ENCODE measurements at places on chromosomes 16 and 17.

GRCh38 chr16:66578651-66579531 lies at the start of gene CMTM2:
Gene CMTM2 (plus strand): TSS chr16:66579463. CDS start chr16:66579608, 145 bp downstream.
- peak; percentile 24 for DNase-seq

GRCh38 chr16:10078541-10078949 lies 103.7 kb downstream of the GRIN2A start:
- no peak for DNase-seq

GRCh38 chr16:11168386-11169051 lies 87.5 kb downstream of the SOCS1 start:
- no peak for DNase-seq

- DNase-seq = no peak
Observed at GRCh38 chr17:5630434-5630833, 46.1 kb upstream of the NLRP1 start.

- DNase-seq = peak; percentile 75
Observed at GRCh38 chr17:63946440-63947363, 14.6 kb upstream of the CD79B start.

DNA sequence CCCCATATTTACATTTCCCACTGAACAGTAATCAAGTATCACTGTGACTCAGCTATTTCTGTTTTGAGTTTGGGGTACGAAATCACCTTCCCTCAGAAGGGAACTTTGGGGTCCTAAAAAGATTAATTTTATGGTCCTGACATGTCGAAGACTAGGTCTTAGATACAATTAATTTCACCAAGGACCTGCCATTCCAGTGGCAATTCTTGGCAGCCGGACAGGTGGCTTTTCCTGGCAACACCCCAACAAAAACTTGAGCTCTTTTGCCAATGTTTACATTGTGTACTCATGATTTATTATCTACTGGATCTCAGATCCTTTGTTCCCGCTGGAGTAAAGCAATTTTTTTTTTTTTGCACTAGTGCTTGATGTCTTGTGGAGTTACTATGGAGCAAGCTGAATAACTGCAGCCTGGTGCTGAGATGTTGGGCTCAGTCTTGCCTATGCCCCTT lies 14.4 kb downstream of the SLFN5 start:
- DNase-seq = no peak

GRCh38 chr17:69864462-69864861 lies 210.6 kb upstream of the KCNJ16 start:
- no peak for DNase-seq

DNA sequence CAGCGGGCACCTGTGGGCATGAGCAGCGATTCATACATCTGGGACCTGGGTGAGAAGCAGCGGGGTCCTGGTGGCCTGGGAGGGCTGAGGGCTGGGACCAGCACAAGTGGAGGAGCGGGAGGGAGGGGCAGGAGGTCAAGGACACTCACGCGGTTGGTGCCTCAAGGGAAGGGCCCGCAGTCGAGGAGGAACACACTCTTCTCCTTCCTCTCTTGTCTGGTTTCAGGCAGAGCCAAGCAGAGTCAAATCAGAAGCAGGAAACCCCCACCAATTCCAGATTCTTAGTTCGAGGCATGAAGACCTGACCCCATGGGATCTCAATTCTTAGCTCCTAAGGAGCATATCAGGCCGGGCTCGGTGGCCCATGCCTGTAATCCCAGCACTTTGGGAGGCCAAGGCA lies 15.7 kb downstream of the DNAI2 start:
- no peak for DNase-seq

GRCh38 chr17:17737961-17738894 lies 57.0 kb downstream of the RAI1 start:
- no peak for DNase-seq

GRCh38 chr17:7293816-7294613 lies 424 bp downstream of the YBX2 start:
- DNase-seq = peak; percentile 49

DNA sequence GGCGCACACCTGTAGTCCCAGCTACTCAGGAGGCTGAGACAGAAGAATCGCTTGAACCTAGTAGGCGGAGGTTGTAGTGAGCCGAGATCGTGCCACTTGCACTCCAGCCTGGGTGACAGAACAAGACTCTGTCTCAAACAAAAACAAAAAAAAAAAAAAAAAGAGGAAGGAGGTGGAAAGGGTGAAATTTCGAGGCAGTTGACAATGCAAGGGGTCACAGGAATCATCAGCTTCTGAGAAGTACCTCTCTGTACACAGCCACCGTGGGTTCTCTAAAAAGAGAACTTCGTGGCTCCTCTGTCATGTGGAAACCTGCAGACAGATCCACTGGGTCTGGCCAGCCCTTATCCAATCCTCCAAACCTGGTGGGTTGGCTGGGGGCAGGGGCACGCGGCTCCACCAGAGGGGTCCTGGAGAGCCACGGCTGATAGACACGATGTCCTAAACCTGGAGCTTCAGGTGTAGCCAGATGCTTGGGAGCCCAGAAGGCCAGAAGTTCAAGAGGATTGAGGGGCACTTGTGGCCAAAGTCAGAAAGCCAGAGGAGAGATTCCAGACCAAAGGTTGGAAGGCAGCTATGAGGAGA lies 540 bp upstream of the CD300LF start:
- no peak for DNase-seq

DNA sequence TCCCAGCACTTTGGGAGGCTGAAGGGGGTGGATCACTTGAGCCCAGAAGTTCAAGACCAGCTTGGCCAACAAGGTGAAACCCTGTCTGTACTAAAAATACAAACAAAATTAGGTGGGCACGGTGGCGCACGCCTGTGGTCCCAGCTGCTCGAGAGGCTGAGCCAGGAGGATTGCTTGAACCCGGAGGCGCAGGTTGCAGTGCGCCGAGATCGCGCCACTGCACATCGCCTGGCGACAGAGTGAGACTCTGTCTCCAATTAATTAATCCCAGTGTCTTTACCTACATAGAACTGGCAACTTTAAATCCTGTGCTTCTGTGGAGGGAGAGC lies 1.5 kb upstream of the ELOB start:
- no peak for DNase-seq

- DNase-seq = no peak
Observed at GRCh38 chr16:21161211-21161610, 2.7 kb downstream of the LDAF1 start.

GRCh38 chr17:43790311-43790940 lies 10.2 kb downstream of the CFAP97D1 start:
- no peak for DNase-seq

- DNase-seq = no peak
Observed at GRCh38 chr17:75568412-75569255, 19.0 kb upstream of the MYO15B start.

- no peak for DNase-seq
Observed at GRCh38 chr16:13379266-13379665, 477.9 kb downstream of the SHISA9 start.

GRCh38 chr17:82798752-82799151 lies 41.1 kb downstream of the ZNF750 start:
- DNase-seq = no peak

GRCh38 chr16:57107321-57107922 lies 15.0 kb downstream of the CPNE2 start:
- DNase-seq = no peak

- no peak for DNase-seq
Observed at GRCh38 chr16:75928295-75928694, 202.0 kb upstream of the CPHXL start.

GRCh38 chr17:49687878-49688491 lies 10.1 kb upstream of the SPOP start:
- DNase-seq = no peak

DNA sequence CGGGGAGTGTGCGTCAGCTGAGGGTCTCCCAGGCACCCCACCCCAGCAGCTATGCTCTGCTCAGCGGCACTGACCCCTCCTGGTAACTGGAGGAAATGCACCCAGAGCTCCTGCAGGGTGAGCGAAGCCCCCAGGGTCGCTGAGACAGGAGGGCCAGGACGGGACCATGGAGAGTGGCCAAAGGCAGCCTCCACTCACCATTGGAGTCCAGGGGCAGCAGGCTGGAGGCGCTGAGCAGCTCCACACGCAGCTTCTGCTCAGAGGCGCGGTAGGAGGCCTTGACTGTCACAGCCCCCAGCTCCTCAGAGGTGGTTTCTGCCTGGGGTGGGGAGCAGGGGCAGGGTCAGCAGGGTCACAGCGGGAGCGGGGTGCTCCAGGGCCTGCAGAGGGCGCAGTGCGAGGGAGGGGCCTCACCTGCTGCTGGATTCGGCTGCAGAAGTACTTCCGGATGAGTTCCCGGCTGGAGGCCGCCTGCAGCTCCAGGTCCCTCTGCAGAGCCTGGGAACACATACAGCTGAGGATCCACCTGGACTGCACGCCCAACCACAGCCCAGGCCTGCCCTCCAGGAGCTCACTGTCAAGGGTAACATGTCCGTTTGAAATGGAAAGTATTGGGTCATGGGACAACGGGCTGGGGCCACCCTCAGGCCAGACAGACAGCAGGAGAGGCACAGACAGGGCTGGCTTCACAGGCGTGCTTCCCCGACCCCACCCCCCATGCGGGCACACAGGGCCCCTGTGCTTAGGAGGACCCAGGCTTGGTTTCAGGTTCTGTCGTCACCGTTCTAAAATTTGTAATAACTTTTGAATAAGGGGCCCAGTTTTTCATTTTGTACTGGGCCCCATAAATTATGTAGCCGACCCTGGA lies 13.8 kb downstream of the UNC13D start:
- peak; percentile 55 for DNase-seq

- DNase-seq = no peak
Observed at GRCh38 chr16:51355195-51355594, 204.1 kb upstream of the SALL1 start.

DNA sequence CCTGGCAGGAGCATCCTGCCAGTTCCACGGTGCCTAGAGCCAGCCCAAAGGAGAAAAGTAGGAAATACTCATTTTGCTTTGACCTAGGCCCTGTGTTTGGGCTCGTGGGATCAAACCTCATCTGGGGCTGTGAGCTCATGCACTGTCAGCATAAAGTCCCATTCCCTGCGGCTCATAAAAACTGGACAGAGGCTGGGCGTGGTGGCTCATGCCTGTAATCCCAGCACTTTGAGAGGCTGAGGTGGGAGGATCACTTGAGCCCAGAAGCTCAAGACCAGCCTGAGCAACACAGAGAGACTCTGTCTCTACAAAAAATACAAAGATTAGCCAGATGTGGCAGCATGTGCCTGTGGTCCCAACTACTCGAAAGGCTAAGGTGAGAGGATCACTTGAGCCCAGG lies 17.9 kb downstream of the ATP6V0D1 start:
- DNase-seq = no peak

DNA sequence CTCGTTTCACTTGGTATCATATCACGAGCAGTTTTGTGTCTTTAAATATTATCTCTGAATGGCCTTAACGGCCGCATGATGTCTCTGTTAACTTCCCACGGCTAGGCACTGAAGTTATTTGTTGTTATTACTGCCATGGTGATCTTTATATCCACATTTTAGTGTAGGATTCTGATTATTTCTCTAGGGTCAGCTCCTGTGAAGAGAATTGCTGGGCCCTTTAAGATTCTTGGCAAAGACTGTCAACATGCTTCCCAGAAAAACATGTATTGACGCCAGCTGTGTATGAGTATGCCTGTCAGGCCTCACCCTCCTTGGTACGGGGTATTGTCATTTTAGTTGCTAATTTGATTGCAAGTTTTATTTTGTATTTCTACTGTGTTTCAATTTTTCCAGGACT lies 263.5 kb downstream of the SNX29 start:
- DNase-seq = no peak

DNA sequence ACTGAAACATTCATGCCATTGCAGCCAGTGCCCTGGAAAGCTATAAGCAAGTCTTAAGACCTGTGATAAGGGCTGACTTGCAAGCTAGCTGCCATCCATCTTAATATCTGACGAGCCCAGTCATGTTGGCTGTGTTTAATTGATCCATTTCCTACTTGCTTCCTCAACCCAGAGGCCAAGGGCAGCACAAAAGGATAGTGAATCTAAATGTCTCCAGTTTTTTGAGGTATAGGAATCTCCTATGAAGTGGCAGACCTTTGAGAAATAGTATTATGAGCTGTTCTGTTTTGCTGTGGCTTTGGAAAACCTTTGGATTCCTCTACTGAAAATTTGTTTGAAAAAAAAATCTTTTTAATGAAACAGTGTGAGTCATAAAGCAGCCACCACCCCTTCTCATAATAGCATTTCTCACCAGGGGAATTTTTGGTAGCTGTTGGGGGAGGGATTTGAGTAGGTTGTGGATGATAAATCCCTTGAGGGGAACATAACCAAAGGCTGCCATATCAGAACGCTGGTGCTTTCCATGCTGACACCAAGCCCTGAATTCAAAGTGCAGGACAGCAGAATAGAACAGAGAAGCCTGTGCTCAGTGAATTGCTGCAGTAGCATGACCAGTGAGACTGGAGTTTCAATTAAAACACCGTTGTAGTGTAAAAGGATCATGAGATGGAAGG lies 12.9 kb downstream of the ZNRF1 start:
- peak; percentile 64 for DNase-seq

DNA sequence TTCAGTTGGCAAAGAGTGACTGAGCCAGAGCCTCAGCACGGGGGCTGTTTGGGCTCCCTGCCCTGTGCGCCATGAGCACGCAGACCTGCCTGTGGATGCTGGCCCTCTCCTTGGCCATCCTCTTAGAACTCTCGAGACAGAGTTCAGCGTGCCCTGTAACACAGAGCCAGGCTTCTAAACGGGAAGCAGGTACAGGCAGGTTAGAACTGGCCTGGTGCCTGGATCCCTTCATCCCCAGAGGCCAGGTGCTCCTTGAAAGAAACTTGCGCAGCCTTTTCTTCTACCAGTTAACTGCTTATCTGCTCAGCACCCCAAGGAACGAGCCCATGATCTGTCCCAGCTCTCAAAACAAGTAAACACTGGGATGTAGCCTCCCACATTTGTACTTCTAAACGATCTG lies 6.9 kb downstream of the CCNF start:
- DNase-seq = no peak

DNA sequence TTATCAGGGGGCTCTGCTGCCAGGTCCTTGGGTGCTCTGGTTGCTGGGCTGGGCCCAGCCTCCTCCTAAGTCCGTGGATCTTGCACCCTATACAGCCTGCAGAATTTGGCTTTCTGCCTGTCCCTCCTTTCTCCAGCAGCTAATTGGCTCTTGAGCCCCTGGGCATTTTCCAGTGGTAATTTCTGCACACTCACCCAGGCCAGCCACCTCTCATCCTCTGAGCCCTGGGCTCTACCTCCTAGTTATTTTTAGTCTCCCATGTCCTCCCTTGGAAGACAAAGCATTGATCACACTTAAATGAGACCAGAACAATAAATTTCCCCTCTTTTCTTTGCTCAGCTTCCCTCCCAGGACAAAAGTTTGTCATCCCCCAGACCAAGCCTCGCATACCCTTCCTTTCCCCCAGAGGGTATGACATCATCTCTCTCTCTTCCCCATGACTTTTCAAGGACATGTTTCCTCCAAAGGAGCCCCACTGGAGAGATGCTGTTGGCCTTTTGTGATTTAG lies 38.1 kb downstream of the C17orf75 start:
- DNase-seq = no peak

DNA sequence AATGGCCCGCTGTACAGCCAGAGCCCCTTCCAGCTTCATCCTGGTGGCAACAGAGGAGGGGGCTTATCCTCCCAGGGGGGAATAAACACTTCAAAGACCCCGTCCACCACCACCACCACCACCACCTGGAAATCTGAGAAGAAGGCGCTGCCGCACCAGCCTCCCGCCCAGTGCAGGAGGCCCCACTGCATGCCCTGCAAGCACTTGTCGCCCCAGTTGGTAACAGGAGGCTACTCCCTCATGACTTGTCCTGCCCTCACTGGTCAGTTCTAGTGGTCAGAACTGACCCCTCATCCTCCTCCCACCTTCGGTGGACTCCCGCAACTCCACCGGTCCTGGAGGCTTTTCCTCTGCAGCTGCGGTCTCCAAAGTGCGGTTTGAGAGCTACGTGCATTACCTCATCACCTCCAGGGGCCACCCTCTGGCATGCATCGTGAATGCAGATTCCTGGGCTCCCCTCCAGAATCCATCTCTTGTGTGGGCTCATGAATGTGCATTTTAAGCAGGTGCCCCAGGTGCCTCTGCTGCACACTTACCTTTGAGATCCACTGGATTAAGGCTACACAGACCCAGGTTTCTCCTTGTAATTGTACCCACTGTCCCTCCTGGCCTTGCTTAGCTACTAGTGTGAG lies 71.8 kb downstream of the SRCIN1 start:
- DNase-seq = no peak

Data from stimulated activated CD4-positive, alpha-beta T cell treated with anti-CD3 and anti-CD28 coated beads, Interleukin-15, amount 100 ng/mL, for 24 hours (primary cell).